ENCODE measurements at places on chromosomes 11 and 22.

DNA sequence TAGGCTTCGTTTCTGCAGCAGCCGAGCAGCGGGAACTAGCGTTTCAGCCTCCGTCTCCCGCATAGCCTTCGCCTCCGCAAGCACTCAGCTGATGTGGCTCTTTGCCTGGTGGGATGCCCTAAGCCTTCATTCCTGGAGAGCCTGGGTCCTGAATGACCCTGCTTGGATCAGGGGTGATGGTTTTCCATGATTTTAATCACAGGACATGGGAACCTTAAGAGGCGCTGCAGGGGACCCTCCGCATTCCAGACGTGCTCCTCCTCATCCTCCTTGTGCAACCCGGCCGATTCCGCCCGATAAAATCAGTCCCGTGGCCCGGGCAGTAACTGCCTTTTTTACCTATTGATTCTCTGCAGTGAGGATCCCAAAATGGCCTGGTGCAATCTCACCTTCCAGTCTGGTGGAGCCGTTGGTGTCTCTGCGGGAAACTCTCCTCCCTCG is 8.2 kb downstream of the C11orf21 start:
- no peak for DNase-seq

- DNase-seq, result no peak
Measured at GRCh38 chr11:45541693-45542434, 123.6 kb downstream of the CHST1 start.

DNA sequence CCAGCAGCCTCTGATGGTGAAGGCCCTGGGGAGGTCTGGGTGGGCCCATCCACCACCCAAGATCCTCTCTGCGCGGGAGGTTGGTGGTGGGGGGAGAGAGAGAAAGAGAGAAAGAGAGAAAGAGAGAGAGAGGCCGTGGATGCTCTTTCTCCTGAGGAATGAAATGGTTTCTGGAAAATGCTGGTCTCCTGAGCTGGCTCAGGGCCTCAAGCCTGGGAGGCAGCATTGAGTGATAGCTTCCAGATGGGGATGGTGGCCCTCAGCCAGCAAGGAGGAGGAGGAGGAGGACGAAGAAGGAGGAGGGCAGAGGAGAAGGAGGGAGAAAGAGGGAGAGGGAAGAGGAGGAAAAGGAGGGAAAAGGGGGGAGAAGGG is 4.6 kb downstream of the TSPAN32 start:
- DNase-seq, result no peak

DNA sequence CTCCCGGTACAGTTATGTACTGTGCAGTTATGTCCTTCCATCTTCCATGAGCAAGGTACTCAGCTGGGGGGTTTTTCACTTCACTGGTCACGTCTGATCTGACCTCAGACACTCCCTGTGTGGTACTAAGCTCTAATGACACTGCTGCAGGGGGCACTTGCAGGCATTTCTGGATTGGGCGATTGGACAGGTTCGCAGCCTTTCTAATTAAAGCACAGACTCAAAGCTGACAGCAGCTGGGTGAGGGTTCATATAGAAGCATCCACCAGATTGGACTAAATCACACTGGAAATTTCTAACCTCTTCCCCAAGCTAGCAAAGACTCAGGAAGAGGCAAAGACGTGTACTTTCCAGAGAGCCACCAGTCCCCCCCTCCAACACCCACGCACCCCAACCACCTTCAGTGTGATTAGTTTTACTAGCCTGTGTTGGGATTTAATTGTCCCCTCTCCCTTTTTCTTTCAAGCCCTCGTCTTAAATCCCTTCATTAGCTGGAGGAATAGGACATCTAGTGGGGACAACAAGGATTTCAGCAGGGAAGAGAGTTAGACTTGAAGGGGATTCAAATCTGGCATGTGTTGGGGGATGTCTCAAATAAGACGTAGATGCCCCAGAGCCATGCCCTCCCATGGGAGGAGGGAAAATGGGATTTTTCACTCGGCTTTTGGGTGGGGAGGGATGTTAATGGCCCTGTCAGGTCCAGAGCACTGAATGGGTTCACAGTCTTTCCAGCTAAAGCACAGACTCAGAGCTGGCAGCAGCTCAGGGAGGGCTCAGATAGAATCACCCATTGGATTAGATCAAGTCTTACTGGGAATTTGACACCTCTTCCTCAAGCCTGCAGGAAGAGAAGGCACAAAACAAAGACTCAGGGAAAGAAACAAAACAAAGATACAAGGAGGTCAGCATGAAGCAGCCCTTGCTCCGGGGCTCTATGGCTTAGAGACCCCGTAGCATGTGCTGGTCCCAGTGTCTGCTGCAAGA is 10.9 kb downstream of the INS start:
- no peak for DNase-seq

GRCh38 chr22:31866918-31867317 is 77.4 kb upstream of the YWHAH start:
- DNase-seq, result no peak

GRCh38 chr11:129249351-129249750 is 57.2 kb upstream of the ARHGAP32 start:
- no peak for DNase-seq

DNA sequence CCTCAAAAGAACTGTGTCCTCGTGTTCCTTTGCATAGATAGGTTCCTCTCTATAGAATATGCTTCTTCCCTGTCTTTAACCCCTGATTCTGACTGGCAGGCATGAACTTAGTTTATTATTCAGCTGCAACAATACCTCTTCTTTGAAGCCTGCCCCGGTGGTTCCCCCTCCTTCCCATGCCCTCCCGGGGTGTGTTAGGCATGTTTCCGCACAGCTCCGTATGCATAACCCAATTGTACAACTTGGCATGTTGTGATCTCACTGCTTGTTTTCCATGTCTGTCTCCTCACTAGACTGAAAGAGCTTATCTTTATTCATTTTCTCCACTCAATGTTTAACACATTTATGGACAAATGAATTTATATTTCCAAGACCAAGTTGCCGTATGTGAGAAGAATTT is 72.6 kb downstream of the DEPDC5 start:
- no peak for DNase-seq

- DNase-seq, result no peak
Measured at GRCh38 chr22:22032099-22032905, 49.7 kb upstream of the TOP3B start.

- no peak for DNase-seq
Measured at GRCh38 chr11:116829525-116830183, at the start of gene APOC3. Gene APOC3, plus strand, starts transcription at chr11:116829907. Its CDS starts 676 bp downstream, at chr11:116830583.

DNA sequence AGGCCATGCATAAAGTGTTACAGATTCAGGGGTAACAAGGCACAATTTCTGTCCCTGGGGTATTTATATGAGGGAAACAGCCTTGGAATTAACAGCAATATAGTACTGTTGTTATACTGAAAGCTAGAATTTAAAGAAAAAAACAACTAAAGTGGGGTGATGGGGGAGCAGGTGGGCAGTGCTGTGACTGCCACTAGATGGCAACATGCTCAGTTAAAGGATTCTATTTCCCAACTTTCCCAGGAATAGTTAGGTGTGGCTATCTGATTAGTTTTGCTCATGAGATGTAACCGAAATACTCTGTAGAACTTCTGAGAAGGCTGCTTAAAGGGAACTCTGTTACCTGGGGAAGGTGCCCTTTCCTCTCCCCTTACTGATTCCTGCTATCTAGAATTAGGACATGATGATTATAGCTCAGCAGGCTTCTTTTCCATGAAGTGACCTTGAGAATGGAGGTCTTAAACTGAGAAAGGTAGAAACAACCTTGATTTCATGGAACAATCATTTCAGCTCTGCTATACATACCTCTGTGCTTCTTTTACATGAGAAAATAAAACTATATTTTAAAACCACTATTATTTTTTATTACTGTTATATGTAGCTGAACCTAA is 102.6 kb downstream of the RELT start:
- DNase-seq, result no peak

DNA sequence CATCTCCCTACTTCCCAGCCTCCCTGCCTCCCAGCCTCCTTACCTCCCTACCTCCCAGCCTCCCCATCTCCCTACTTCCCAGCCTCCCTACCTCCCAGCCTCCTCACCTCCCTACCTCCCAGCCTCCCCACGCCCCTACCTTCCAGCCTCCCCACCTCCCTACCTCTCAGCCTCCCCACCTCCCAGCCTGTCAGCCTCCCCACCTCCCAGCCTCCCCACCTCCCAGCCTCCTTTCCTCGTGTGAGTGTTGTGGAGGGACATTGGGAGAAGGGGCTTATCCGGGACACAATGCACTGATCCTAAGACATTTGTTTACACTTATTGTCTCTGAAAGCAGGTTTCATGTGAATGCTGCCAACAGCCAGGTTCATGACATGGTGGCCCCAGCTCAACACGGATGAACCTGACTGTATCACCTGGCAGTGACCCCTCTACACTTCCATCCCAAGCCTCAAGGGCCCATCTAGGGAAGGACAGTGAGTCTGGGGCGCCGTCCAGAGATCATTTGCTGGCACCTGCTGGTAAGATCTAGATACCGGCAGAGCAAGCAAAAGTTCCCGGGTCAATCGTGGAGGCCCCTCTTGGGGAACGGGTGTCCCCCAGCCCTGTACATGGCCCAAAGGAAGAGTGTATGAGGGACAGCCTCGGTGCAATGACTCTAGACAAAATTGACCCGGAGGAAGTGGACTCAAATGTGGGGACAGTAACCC is 34.5 kb upstream of the TH start:
- DNase-seq, result no peak

- peak; percentile 25 for DNase-seq
Measured at GRCh38 chr11:68840661-68841653, 759 bp downstream of the CPT1A start.

GRCh38 chr11:76800466-76801200 is 17.5 kb downstream of the TSKU start:
- no peak for DNase-seq

DNA sequence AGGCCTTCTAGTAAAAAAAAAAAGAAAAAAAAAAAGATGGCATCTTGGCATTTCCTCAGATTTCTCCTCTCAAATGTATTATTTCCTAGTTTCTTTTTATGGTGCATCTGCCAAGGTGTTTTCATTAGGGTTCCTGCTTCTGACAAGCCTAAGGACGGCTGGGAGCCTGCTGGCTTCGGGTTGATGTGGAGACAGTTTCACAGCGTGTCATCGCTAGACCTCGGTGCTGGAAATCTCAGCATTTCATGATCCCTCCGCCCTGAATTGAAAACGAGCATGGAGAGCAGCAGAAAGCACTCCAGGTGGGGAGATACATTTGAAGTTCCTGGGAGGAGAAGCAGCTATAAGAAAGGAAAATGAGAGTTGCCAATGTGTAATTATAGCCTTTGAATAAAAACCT is 283.9 kb upstream of the CNTN5 start:
- no peak for DNase-seq

Data from stimulated activated naive CD8-positive, alpha-beta T cell treated with anti-CD3 and anti-CD28 coated beads, Interleukin-15, amount 100 ng/mL, for 72 hours (primary cell).